Airway epithelial cell (primary cell): ENCODE measurements at places on chromosomes 11 and 22. TPM values are rescaled to one million over a fixed set of nuclear protein-coding genes. Genes with fewer than 3 reads are reported as not detected.

The TSPAN32 gene
- total RNA-seq, result not detected in 2 replicates

The ELMOD1 gene
- total RNA-seq, result not detected in 2 replicates

The OR4D10 gene
- total RNA-seq, result not detected in 2 replicates

The LMNTD2 gene
- 0.56 and 1.7 TPM in 2 replicates for total RNA-seq

The NTM gene
- 6.2 and 10.8 TPM in 2 replicates for total RNA-seq

The SPDYC gene
- not detected in 2 replicates for total RNA-seq

The MUC5AC gene
- total RNA-seq, result not detected in 2 replicates

The SOX6 gene
- total RNA-seq, result 0.93 and 2.0 TPM in 2 replicates

The RTN4RL2 gene
- 0.14 TPM in 1 of 2 replicates, not detected in the other for total RNA-seq

The SPINDOC gene
- total RNA-seq, result 16.1 and 18.9 TPM in 2 replicates

The SLC1A2 gene
- not detected in 2 replicates for total RNA-seq

The PHRF1 gene
- 26.3 and 30.6 TPM in 2 replicates for total RNA-seq

The ENTHD1 gene
- not detected in 2 replicates for total RNA-seq

The GLYATL1 gene
- not detected in 2 replicates for total RNA-seq

The PKDREJ gene
- under 0.01 TPM in 1 of 2 replicates, not detected in the other for total RNA-seq

The OR8D1 gene
- total RNA-seq, result not detected in 2 replicates

The SHISAL1 gene
- total RNA-seq, result 0.63 and 0.84 TPM in 2 replicates

The DUSP8 gene
- 0.19 and 0.56 TPM in 2 replicates for total RNA-seq

The PNPLA3 gene
- 8.7 and 11.0 TPM in 2 replicates for total RNA-seq

The ABCG4 gene
- 0.42 and 0.79 TPM in 2 replicates for total RNA-seq

The OR51Q1 gene
- not detected in 2 replicates for total RNA-seq

The SAMM50 gene
- total RNA-seq, result 40.5 and 43.1 TPM in 2 replicates

The OMP gene
- 3.3 TPM in 1 of 2 replicates, not detected in the other for total RNA-seq

The MYO18B gene
- not detected in 2 replicates for total RNA-seq

The MUC2 gene
- total RNA-seq, result not detected in 2 replicates

The FJX1 gene
- total RNA-seq, result 72.9 and 76.9 TPM in 2 replicates

The BARX2 gene
- total RNA-seq, result 25.7 and 30.1 TPM in 2 replicates

The OR4A16 gene
- not detected in 2 replicates for total RNA-seq

The DTX4 gene
- total RNA-seq, result 4.2 and 5.9 TPM in 2 replicates

The IGLL1 gene
- not detected in 2 replicates for total RNA-seq

The TEX12 gene
- 0.28 TPM in 1 of 2 replicates, not detected in the other for total RNA-seq

The CCDC179 gene
- not detected in 2 replicates for total RNA-seq

The TYR gene
- total RNA-seq, result not detected in 2 replicates

The CTR9 gene
- 14.8 and 22.1 TPM in 2 replicates for total RNA-seq

The RFPL1 gene
- not detected in 2 replicates for total RNA-seq

The ARHGAP8 gene
- total RNA-seq, result 29.4 and 36.8 TPM in 2 replicates

The TCN1 gene
- 18.8 and 20.5 TPM in 2 replicates for total RNA-seq

The ANO9 gene
- total RNA-seq, result 10.5 and 18.0 TPM in 2 replicates

The RASSF10 gene
- 6.5 and 8.9 TPM in 2 replicates for total RNA-seq

The SUN2 gene
- 81.4 and 85.8 TPM in 2 replicates for total RNA-seq

The ANGPTL5 gene
- not detected in 2 replicates for total RNA-seq

The LARGE1 gene
- total RNA-seq, result 2.5 and 3.5 TPM in 2 replicates

The CD3E gene
- not detected in 2 replicates for total RNA-seq

The SLC22A9 gene
- not detected in 2 replicates for total RNA-seq

The CEP126 gene
- 1.1 and 1.4 TPM in 2 replicates for total RNA-seq

The CCDC81 gene
- total RNA-seq, result 0.28 and 0.37 TPM in 2 replicates
